Activated CD4-positive, alpha-beta T cell treated with anti-CD3 and anti-CD28 coated beads for 36 hours (primary cell): ENCODE measurements at places on chromosomes 3 and 15. TPM values are rescaled to one million over a fixed set of nuclear protein-coding genes. Genes with fewer than 3 reads are reported as not detected.
A peak's percentile ranks its signal among the peaks of the same experiment; 100 is the strongest.

DNA sequence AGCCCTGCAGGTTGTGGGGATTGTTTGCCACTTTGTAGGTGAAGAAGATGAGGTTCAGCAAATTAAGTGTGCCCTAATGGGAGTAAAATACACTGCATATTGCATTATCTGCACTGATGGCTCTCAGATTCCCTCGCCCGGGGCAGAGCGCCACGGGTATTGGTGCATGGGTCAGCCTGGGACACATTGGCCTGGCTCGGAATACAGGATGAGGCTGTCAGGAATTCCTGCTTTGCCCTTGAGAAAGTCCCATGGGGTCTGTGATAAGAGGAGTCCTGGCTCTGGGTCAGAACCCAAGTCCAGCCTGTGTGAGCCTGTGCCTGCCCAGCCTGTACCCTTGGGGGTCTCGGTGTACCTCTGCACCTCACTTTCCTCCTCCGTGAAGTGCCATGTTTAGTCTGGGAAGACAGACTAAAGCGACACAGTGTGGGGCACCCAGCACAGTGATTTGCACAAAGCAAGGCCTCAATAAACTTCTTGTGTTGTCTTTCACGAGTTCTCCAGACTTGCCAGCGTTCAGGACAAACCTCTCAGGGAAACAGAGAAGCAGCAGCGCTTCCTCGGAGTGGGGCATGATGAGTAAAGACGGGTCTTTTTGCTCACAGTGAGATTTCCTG, 107.6 kb downstream of the LRRK1 start:
- no peak overlapping the region for H3K4me3 ChIP-seq
- no peaks in the 10 kb centered on the region for H3K36me3 ChIP-seq
- peaks cover 10% of the 10 kb centered on the region for H3K27me3 ChIP-seq

DNA sequence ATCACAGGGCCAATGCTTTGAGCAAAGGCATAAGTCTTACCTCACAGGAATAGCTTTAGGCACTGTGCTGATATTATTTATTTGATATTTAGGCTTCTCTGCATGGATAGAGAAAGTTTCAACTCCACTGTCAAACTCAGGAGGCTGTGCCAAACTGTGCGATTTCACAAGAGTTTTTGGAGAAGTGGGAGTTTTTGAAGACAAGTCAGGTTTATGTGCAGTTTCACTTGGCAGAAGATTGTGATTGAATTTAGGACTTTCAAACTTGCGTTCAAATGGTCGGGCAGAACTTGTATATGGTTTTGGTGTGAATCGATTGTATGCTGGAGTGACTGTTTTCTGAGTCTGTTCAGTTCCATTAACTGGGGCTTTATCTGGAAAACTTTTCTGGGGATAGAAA, 113.7 kb downstream of the TJP1 start:
- DNase-seq: no peak
- peaks cover 12% of the 10 kb centered on the region for H3K27me3 ChIP-seq
- no peaks in the 10 kb centered on the region for H3K4me1 ChIP-seq
- H3K4me3 ChIP-seq: no peak overlapping the region
- H3K36me3 ChIP-seq: no peaks in the 10 kb centered on the region

GRCh38 chr15:45337224-45337623, 41.1 kb downstream of the GATM start:
- no peak overlapping the region for H3K27ac ChIP-seq
- no peaks in the 10 kb centered on the region for H3K27me3 ChIP-seq
- H3K4me1 ChIP-seq: peaks cover 6% of the 10 kb centered on the region
- H3K36me3 ChIP-seq: no peaks in the 10 kb centered on the region
- DNase-seq: no peak

DNA sequence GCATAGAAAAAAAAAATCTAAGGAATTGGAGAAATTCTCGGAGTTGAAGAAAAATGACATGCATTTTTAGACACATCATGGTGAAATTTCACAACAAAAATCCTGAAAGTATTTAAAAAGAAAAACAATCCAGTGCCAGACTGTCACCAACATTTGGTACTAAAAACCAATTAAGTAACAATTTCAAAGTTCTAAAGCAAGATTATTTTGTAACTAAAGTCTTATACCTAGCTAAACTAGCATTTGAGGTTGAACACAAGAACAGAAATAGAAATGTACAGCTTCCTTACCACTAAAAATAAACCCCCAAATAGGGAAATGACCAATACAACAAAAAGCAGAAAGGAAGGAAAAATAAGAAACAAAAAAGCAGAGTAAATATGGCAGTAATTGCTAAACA, 11.9 kb downstream of the TOMM70 start:
- no peak for DNase-seq
- H3K27ac ChIP-seq: no peak overlapping the region
- peaks cover 21% of the 10 kb centered on the region for H3K4me1 ChIP-seq
- no peak overlapping the region for H3K4me3 ChIP-seq
- peaks cover 40% of the 10 kb centered on the region for H3K36me3 ChIP-seq

DNA sequence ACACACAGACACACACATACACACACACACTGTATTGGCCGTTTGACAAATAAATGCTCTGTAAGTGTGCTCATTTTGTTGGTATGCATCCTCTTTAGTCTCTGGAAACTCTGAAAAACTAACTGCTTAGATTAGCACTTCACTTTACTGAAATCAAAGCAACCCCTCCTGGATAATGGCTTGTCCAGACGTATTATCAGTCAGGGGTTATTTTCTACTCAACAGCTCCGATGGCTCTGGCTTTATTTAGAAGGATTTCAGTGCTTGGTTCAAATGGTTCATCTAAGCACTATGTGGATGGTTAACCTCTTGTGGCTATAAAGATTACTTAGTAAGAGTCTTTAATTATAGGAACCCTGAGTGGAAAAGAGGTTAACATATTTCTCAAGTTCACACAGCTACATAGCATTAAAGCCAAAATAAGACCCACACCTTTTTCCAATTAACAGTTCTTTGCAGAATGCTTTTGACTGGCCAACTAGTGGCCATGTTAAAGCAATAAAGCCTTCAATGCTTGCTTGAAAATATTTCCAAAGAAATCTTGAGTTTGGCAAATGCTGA, 516.1 kb upstream of the NAALADL2 start:
- H3K36me3 ChIP-seq: no peaks in the 10 kb centered on the region
- DNase-seq: no peak
- H3K4me1 ChIP-seq: no peaks in the 10 kb centered on the region
- no peak overlapping the region for H3K4me3 ChIP-seq
- no peaks in the 10 kb centered on the region for H3K27me3 ChIP-seq
- H3K27ac ChIP-seq: no peak overlapping the region

DNA sequence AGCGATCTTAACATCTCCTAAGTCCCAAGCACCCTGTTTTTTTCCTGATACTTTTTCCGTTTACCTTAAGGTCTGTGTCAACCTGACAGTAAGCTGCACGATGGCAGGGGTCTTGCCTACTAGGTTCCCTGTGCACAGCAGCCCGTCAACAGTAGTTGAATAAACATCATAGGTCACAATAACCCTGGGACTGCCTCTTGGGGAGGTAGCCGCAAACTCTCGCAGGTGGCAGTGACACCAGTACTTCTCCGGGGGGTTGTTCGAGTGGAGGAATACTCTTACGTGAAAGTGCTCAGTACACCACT, 365 bp upstream of the PDCD6IP start:
- peak overlapping the region; percentile 95 for H3K27ac ChIP-seq
- H3K4me3 ChIP-seq: peak overlapping the region; percentile 82
- DNase-seq: no peak
- H3K36me3 ChIP-seq: peaks cover 13% of the 10 kb centered on the region

DNA sequence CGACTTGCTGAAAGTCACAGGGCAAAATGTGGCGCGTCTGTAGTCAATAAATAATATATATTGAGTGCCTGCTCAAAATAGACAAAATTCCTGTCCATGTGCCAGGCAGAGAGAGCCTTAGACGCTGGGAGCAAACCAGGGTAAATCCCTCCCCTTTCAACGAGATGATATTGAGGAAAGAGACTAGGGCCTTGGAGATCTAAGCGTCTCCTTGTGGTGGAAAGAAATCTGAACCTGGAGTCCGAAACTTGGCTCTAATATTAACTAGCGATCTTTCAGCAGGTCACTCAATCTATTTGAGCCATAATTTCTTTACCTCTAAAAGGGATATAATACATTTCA, 348 bp upstream of the DPP8 start:
- H3K27ac ChIP-seq: peak overlapping the region; percentile 88
- no peaks in the 10 kb centered on the region for H3K27me3 ChIP-seq
- peak overlapping the region; percentile 91 for H3K4me3 ChIP-seq
- H3K36me3 ChIP-seq: peaks cover 10% of the 10 kb centered on the region

- peaks cover 12% of the 10 kb centered on the region for H3K36me3 ChIP-seq
- H3K27me3 ChIP-seq: no peaks in the 10 kb centered on the region
- H3K27ac ChIP-seq: no peak overlapping the region
- no peak overlapping the region for H3K4me3 ChIP-seq
- peaks cover 22% of the 10 kb centered on the region for H3K4me1 ChIP-seq
Measured at GRCh38 chr3:57783186-57784088, 27.3 kb downstream of the SLMAP start.

- peaks cover 3% of the 10 kb centered on the region for H3K4me1 ChIP-seq
- no peak overlapping the region for H3K4me3 ChIP-seq
- H3K36me3 ChIP-seq: peaks cover 26% of the 10 kb centered on the region
- DNase-seq: no peak
- no peaks in the 10 kb centered on the region for H3K27me3 ChIP-seq
- H3K27ac ChIP-seq: no peak overlapping the region
Measured at GRCh38 chr3:158205994-158206393, 96.1 kb downstream of the RSRC1 start.

- DNase-seq: no peak
- H3K4me1 ChIP-seq: peaks cover 78% of the 10 kb centered on the region
- peaks cover 26% of the 10 kb centered on the region for H3K36me3 ChIP-seq
- peak overlapping the region; percentile 44 for H3K4me3 ChIP-seq
- no peaks in the 10 kb centered on the region for H3K27me3 ChIP-seq
Measured at GRCh38 chr3:15795651-15796308, 2.0 kb downstream of the ANKRD28 start.

RCN2 gene
- 18.9 TPM for total RNA-seq

PROK2 gene
- 0.32 TPM for total RNA-seq
